ENCODE measurements at places on chromosomes 11 and 22.

- no peak for DNase-seq
These were observed 9.1 kb downstream of the P2RY6 start for GRCh38 chr11:73281201-73281741.

DNA sequence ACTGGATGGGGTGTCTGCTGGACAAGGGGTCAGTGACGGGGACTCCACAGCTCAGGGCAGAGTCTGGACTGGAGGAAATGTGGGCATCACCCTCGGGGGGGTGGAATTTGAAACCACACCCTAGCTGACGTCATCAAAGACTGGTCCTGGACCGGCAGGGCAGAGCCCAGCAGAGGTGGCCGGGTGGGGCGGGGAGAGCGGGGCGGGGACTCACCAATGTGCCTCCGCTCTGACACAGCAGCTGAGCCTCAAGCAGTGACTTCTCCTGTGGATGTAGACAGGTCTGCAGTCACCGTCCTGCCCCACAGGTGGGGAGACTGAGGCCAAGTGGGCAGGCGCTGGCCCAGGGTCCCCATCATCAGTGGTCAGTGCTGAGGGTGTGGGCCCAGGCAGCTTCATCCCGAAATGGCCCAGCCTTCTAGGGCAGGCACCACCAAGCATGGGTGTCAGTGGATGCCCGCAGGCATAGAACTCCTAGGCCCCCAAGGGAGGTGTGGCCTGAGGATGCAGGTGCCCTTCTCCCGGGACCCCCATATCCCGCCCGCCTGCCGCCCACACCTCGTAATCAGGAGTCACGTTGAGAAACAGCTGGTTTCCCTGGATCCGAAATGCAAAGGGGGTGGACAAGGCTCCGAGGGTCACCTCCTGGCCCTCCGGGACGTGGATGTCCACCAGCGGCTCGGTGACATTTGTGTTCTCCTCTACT, 603 bp downstream of the CDHR5 start:
- no peak for DNase-seq

DNA sequence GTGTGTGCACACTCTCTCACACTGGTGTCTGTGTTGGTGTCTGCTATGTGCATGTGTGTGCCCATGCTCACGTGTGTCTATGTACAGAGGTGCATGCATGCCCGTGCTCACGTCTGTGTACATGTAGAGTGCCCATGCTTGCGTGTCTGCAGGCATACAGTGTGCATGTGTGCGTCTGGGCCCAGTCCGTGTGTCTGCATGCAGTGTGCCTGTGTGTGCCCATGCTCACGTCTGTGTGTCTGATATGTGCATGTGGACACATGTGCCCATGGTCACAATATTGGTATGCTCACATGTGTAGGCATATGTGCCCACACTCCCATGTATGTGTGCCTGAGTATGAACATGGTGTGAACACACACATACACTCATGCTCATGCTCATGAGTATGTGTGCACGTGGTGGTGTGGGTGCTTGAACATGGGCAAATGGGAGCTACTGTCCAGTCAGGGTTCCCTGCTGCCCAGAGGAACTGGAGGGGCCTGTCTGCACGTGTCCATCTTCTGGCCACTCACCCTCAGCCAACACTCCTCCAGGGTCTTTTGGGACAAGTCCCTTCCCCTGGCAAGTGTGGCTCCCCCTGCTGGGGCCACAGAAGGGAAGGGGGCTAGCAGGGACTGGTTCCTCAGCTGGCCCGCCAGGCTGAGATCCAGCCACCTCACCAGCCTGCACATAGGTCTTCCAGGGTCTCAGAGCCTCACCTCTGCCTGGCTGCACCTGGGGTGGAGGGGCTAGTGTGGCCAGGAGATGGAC, 7.3 kb upstream of the TBX1 start:
- no peak for DNase-seq

DNA sequence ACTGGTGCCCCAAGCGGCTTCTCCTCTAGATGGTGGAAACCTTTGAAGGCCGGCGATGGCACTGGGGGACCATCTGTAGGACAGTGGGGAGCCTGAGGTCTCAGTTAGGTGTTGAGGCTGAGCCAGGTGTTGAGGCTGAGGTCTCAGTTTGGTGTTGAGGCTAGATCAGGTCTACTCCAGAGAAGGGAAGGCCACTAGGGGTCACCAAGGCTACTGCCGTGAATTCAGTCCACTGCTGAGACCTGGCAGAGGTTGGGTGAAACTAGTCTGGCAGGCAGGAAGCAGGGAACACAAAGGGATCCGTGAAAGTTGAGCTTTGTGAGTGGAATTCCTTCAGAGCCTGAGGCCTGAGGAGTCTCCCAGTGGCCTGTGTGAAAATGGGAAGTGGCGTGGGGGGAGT, 123.8 kb upstream of the FGF3 start:
- no peak for DNase-seq

GRCh38 chr11:11311169-11311568, 41.9 kb downstream of the CSNK2A3 start:
- DNase-seq, result no peak

DNA sequence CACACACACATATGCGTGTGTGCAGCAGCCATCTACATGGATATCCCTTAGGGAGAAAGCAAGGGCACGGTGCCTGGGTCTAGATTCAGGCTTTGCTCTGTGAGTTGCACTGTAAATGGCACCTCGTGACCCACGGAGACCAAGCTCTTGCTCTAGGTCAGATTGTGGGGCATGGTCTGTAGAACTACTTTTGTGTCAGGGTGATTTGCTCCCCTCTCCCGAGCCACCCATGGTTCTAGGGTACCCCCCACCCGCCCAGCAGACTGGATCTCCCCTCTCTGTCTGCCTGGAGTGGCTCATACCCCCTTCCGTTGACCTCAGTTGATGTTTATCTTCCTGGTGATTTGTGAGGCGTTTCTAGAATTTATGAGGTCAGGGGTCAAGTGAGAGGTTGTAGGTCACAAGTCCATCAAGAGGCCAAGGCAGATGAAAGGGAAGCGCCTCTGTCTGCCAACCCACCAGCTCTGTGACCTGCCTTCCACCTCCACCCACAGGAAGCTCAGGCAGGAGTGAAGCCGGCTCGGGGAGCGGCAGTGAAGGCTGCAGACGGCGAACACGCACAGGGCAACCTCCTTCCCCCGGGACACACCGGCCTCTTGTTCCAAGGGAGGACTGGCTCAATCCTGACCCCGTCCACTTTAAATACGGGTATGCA, 76.2 kb upstream of the TTLL12 start:
- peak; percentile 27 for DNase-seq

GRCh38 chr11:70485326-70486025, 87.1 kb downstream of the CTTN start:
- no peak for DNase-seq

DNA sequence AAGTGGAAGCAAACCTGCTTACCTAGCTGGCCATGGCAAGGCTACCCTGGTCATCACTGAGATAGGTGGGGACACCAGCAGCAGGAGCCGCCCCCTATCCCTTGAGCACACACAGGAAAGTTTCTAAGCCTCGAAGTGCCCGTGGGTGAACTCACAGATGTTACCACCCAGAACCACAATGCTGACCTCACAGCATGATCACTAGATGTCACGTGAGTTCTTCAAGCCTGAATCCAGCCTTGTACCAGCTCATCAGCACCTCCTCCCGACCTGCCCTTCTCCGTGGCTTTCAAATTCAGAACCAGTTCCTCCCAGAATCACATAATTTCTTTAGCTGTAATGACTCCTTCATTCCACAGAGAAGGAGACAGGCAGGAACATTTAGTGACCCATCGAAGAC, 24.7 kb upstream of the TIMP3 start:
- DNase-seq, result no peak

DNA sequence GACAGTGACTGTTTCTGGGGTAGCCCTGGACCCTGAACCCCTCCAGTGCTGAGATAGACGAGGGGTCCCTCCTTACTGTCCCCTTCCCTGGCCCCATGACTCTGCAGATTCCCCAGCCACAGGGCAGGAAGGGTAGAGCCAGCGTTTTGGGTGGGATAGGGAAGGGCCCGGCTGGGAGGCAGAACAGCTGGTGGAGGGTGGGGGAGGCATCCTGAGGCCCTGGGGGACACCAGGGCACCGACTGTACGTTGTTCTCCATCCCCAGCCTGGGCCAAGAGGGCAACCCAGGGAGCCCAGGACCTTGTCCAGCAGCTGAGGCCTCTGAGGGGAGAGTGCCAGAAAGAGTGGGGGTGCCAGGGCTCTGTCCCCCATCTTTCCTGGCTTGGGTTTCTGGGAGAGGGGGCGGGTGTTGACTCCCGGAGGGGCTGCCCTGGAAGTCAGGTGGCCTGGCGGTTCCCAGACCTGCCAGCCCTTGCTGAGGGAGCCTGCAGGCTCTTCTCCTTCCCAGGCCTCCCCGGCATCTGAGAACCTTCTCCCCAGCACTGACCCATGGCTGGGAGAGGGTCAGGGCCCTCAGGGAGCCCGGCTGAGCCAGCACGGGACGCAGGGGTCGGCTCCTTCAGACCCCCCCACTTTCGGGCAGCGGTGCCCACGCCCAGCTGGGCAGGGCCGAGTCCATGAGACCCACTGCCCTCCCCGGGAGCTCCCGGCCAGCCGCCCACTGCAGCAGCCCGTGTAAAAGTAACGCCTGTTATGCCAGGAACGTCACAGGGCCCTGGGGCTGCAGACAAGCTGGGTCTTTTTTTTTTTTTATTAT, 30.3 kb downstream of the IGF2 start:
- no peak for DNase-seq

- no peak for DNase-seq
These were observed 9.9 kb downstream of the HTR3A start for GRCh38 chr11:113984781-113985180.

- DNase-seq, result no peak
These were observed 72.7 kb downstream of the SC5D start for GRCh38 chr11:121365304-121365703.

- DNase-seq, result no peak
These were observed 123.6 kb downstream of the ABTB2 start for GRCh38 chr11:34234086-34234740.

GRCh38 chr11:27505781-27506180, 788 bp downstream of the LIN7C start:
- no peak for DNase-seq

DNA sequence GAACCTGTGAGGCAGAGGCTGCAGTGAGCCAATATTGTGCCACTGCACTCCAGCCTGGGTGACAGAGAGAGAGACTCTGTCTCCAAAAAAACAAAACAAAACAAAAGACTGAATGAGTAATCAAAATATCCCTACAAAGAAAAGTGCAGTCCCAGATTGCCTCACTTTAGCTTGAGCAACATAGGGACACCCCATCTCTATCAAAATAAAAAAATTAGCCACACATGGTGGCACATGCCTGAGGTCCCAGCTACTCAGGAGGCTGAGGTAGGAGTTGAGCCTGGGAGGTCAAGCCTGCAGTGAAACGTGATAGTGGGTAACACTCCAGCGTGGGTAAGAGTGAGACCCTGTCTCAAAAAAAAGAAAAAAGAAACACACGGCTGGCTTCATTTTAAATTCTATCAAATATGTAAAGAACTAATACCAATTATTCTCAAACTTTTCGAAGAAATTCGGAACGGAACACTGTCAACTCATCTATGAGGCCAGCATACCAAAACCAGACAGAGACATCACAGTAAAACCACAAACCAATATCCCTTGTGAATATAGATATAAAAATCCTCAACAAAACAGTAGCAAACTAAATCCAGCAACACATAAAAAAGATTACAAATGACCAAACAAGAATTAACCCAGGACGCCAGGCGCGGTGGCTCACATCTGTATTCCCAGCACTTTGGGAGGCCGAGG, 12.9 kb downstream of the CHEK2 start:
- no peak for DNase-seq

DNA sequence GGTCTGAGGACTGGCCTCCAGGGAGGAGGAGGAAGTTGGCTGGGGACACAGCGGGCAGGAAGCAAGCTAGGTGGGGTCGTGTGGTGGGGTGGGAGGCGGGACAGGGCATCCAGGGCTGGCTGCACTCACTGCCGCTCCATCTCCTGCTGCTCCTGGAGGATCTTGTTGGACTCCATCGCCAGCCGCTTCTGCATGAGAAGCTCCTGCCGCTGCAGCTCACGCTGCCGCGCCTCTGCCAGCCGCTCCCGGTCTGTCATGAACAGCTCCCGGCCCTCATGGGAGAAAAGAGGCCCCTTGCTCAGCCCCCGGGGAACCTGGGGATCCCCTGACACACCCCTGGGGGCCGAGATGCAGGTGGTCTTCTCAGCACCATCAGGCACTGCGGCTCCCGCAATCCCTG, 21.6 kb downstream of the USH1C start:
- no peak for DNase-seq

DNA sequence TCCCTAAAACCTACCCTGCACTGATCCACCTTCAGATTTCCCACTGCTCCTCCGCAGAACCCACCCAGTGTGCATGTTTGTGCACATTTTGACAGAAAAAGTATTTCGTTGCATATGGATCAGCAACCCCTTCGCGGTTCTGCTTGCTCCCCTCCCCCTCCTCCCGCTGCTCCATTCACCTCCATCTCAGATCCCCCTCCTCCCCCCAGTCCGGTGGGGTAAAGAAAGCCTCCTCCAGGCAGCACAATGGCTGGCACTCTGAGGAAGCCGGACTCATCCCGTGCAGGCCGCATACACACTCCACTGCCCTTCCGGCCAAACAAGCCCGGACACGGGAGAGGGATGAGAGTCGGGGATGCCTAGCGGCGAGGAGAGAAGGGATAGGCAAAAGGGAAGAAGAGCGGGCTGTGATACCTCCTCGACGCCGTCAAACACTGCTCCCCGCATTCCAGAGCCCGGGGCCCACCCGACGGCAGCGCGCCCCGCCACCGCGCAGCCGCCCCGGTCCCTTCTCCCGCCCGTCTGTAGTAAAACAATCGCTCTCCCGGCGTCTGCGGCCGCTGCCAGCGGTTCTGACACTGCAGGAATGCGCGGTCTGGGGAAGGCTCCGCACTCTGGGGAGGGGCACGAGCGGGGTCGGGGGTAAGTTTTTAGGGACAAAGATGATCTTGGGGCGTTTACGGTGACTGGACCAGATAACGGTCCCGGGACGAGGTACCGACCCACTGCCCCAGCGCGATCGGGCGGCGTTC, 915 bp downstream of the FEZ1 start:
- DNase-seq, result no peak

DNA sequence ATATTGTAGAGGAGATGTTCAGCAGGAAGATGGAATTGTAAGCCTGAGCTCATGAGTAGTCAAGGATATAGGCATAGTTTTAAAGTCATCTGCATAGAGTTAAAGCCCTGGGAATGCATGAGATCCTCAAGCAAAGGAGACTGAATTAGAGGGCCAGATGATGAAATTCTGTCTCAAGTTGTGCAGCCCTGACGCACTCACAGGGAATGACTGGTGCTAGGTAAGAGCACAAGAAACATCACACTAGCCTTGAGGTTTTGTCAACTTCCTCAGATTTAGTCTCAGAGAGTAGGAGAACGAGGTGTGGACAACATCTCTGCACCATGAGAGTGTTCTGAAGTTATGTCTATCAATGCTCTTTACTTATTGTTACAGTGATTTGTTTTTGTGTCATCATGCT, 5.8 kb downstream of the RAB38 start:
- no peak for DNase-seq
